ENCODE measurements at places on chromosomes 3 and 15. TPM values are rescaled to one million over a fixed set of nuclear protein-coding genes. Genes with fewer than 3 reads are reported as not detected.

- no peak overlapping the region for H3K27ac ChIP-seq
- H3K4me1 ChIP-seq = peaks cover 11% of the 10 kb centered on the region
- no peaks in the 10 kb centered on the region for H3K27me3 ChIP-seq
- H3K4me3 ChIP-seq = no peak overlapping the region
- no peak for DNase-seq
Measured at GRCh38 chr15:25783607-25784540, 79.3 kb downstream of the ATP10A start.

LRRC3B gene
- total RNA-seq = 0.09 TPM

CHRD gene
- total RNA-seq = 8.0 TPM

MEGF11 gene
- total RNA-seq = not detected
